Pulmonary artery endothelial cell (primary cell): ENCODE measurements at places on chromosomes 13 and 19. TPM values are rescaled to one million over a fixed set of nuclear protein-coding genes. Genes with fewer than 3 reads are reported as not detected.

The GRIN2D gene
- 0.39 and 0.40 TPM in 2 replicates for total RNA-seq

DNA sequence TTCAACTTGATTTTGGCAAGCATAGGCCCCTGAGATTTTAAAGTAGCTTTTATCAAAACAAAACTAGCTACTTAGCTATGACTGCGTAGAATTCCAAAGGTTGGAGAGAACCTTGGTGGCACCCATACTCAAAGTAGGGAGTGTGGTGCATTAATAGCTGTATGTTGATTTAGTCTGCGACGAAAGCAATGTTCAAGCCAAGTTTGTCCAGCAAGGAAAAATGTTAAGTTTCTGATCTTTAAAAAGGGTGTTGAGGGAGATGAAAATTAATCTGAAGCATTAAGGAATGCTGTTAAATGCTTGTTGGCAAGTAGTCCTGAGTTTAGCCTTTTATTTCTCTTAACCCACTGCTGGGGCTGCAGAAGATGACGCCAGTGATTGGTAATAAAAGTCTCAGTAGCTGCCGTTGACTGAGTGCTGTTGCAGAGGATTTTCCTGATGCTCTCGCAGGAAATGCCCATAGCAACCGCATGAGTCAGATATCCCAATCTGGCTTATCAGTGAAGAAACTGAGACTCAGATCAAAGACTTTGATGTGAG, 75.9 kb upstream of the RNF113B start:
- peak; percentile 41 for DNase-seq

The SLC25A15 gene
- total RNA-seq: 28.8 and 31.9 TPM in 2 replicates

DNA sequence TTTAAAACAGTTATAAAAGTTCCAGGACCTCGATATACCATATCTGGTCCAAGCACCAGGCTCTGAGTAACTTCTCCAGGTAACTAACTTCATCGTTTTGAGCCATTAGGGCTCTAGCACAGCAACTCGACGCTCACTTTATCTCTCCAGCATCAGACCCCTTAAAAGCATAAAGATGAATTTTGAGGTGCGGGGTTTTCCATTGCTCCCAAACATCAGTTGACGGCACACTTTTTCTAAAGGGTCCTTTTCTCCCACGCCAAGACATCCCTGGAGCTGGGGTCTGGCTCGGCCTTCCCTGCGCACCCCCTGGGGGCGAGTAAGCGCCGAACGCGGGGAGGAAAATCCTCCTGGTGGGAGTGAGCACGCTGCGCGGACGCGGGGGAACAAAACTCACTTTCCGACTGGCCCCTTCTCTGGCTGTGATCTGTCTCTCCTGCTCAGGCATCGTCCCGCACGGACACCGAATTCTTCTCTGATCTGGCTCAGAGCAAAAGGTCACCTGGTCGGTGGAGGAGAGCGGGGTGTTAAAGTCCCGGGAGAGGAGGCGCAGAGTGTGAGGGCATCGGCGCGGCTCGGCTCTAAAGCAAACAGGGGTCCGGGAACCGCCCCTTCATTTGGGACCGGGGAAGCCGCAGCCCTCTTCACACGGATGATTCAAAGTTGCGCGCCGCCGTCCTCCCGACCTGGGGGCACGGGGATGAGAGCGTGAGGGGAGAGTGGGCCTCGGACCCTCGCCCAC, at the start of gene ATP7B:
Gene ATP7B, minus strand, starts transcription at position 561 of the 742 bp plus-strand sequence. Its CDS starts 113 bp downstream, at position 448.
- no peak for DNase-seq

DNA sequence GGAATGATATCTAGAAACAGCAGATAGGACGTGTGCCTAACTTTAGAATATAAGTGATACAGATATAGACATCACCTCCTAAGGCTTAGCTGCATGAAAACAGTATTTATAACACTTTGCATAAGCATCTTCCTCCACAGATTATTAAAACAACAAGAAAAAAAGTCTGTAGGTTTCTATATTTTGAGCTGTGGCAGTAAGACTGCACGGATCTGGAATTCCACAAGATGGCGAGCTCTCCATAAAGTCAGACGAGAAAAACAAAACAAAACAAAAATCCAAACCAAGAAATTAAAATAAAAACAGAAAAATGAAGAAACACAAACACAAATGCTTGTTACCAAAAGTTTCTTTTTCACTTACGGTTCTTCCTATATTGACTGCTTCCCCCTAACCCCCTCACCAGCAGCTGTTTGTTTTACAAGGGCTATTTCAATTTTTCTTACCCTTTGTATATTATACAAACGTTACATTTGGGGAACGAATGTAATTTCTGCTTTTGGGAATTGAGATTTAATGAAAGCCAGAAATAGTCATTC, 285.8 kb downstream of the MYO16 start:
- DNase-seq: no peak

GRCh38 chr13:113076681-113077401, 28.8 kb upstream of the F7 start:
- no peak for DNase-seq

DNA sequence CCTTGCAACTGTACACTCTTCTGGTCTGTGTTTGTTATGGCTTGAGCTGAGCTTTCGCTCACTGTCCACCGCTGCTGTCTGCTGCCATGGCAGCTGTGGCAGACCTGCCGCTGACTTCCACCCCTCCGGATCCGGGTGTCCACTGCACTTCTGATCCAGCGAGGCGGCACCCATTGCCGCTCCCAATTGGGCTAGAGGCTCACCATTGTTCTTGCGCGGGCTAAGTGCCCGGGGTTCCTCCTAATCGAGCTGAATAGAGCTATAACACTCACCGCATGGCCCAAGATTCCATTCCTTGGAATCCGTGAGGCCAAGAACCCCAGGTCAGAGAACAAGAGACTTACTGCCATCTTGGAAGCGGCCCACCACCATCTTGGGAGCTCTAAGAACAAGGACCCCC, 2.2 kb upstream of the PSMC4 start:
- no peak for DNase-seq

DNA sequence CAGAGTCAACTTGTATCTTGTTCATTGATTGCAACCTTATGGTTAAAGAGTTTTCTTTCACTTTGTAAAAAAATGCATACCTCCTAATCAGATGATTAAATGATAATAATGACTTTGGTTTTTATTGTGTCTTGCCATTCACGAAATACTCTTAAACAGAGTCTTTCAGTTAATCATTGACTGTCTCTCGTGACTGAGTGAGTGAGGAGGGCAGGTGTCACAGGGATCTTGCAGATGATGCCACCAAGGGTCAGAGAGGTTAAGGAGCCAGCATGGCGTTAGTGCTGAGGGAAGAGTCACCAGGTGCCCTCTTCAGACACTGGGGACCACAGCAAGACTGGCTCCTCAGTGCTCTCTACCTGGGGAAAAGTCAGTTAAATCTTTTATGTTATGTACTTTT, 8.0 kb downstream of the GPATCH1 start:
- DNase-seq: no peak

- no peak for DNase-seq
These were observed 335.1 kb downstream of the GPC6 start for GRCh38 chr13:93561576-93562225.

DNA sequence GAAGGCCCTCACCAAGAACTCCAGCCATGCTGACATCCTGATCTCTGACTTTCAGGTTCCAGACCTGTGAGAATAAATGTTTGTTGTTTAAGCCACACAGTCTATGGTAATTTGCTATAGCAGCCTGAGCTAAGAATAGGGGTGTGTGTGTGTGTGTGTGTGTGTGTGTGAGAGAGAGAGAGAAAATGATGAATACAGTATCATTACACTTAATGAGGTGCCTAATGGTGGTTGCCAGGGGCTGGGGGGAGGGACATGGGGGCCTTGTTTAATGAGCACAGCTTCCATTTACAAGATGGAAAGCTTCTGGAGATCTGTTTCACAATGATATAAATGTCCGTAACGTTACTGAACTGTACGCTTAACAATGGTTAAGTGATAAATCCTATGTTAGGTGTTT, 53.8 kb upstream of the LATS2 start:
- no peak for DNase-seq

DNA sequence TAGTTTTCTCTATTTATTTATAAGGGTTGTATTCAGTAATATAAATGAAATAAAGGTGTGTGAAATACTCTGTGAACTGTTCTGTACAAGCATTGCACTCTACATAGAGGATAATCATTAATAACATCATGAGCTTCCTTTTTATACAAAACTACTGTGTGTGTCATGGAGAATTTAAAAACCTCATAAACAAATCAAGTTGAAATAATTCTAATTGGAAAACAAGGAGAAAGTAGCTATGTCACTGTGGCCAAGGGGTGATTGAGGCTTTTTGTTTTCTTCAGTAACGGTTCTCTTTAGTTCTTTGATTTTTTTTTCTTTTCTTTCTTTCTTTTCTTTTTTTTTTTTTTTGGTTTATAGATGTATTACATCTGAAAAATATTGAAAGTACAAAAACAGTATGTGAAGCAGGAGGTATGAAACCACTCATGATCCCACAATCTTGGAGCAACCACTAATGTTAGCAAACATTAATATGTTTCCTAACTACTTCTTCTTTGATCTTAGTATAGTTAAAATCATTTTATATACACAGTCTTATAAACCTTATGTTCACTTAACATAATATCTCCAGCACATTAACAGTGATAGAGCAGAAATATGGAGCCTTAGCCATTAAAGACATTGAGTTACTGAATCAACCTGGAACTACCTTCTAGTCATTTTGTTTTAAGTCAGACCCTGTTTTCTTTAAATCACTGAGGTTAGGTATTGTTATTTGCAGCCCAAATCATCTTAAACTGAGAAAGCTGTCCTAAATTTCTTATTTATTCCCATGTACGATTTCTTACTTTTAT, 45.4 kb downstream of the WDFY2 start:
- no peak for DNase-seq

- no peak for DNase-seq
These were observed 12.8 kb upstream of the RASA3 start for GRCh38 chr13:114145256-114145655.

DNA sequence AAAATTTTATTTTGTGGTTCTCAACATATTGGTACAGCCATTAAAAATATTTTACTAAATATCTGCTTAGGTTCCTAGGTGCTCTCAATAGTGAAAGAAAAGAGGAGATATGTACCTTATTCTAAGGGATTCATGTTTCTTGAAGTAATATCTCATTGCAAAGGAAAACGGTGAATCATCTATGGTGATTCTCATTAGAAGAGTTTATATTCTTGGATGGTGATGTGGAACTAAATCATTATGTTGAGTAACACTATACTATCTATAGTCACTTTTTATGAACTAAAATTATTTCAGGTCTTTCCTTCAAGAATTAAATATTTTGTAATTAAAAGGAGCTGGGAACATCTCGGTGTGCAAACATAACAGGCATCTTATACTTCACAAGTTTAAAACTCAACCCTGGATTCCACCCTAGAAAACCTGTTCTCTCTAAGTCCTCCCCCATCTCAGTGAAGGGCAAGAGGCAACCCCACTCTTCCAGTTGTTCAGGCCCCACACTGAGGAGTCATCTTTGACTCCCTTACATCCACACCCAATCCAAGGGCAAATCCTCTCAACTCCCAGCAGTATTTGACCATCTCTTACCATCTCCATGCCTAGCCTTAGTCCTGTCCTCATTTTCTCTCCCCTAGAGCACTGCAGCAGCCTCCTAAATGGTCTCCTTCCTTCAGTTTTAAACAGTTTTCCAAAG, 140.1 kb downstream of the RGCC start:
- DNase-seq: no peak

The SELENOV gene
- not detected in 2 replicates for total RNA-seq

DNA sequence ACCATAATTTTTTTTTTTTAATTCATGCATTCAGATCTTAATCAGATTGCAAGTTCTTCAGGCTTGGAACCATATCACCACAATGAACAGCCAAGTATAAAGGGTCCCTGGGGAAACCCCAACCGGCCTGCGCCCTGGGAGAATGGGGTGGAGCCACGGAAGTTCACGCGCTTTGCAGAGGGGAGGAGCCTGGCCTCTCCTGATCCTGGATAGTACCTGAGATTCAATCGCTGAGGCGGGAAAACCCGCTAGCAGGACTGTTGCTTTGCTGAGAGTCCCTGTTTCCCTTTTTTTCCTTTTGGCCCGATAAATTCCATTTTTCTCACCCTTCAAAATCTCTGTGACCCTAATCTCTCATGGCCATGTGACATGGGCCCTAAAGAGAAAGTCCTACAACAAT, 385.1 kb downstream of the IRS2 start:
- DNase-seq: no peak

The CD22 gene
- total RNA-seq: 0.60 TPM in 1 of 2 replicates, not detected in the other

The CBARP gene
- 2.1 and 2.2 TPM in 2 replicates for total RNA-seq

DNA sequence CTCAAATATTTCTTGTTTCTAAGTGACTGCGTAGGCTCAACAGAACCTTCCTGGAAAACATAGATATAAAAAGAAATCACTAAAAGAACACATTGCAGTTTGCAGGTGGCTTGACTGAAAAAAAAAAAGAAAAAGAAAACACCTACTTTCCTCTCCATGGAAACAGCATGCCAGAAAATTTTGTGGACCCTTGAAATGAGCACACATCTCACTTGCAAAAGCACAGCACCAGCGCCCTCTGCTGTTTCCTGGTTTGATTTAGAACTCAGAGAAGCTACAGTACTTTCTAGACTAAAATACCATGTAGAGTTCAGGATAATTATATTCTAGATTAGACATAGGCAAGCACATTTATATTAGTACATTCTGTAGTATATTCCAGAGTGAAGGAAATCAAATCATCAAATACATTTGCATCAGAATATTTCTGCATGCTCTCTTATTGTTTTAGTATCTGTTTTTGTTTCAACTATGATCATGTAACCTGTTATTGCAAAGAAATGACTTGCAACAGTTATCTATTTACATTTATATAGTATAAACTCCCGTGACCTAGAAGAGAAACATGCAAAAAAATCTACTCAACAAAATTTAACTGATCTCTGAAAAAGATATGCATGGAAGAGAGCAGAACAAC, 22.3 kb upstream of the XPO4 start:
- DNase-seq: peak; percentile 50

The C3 gene
- under 0.01 and 0.28 TPM in 2 replicates for total RNA-seq

The CALR3 gene
- total RNA-seq: not detected in 2 replicates

The SPTBN4 gene
- 0.20 and 0.28 TPM in 2 replicates for total RNA-seq

DNA sequence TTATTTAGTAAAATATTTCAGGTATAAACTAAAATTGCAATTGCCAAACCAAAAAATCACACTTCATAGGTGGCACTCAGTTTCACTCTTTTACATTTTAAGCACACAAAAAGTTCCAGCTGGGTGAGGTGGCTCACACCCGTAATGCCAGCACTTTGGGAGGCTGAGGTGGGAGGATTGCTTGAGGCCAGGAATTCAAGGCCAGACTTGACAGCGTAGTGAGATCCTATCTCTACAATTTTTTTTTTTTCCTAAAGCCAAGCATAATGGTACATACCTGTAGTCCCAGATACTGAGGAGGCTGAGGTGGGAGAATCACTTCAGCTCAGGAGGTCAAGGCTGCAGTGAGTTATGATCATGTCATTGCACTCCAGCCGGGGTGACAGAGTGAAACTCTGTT, 20.6 kb upstream of the SLC46A3 start:
- DNase-seq: no peak

DNA sequence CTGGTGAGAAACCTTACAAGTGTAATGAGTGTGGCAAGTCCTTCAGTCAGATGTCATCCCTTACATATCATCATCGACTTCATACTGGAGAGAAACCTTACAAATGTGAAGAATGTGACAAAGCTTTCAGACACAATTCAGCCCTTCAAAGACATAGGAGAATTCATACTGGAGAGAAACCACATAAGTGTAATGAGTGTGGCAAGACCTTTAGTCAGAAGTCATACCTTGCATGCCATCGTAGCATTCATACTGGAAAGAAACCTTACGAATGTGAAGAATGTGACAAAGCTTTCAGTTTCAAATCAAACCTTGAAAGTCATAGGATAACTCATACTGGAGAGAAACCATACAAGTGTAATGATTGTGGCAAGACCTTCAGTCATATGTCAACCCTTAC, 13.6 kb upstream of the ZNF765 start:
- DNase-seq: no peak
